ENCODE measurements at places on chromosomes 2 and 18.

DNA sequence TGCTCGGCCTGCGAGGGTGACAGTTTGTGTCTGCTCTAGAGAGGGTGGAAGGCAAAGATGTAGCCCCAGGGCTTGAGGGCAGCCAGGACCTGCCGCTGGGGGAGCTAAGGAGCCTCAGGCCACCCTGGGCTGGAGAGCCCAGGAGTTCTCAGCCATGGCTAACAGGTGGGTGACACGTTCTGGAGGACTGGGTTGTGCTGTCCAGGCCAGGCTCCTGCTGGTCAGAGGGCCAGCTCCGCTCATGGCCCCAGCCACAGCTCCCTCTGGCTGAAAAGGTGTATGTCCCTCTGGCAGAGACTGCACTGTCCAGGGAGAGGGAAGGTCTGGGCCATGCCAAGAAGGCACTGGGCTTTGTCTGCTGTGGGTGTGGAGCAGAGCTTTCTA is 19.2 kb downstream of the TMEM185B start:
- no peak for DNase-seq

GRCh38 chr2:194252127-194252526 is 1404.9 kb upstream of the SLC39A10 start:
- DNase-seq, result peak; percentile 4

GRCh38 chr2:43707255-43708015 is 31.2 kb upstream of the C1GALT1C1L start:
- peak; percentile 76 for DNase-seq

DNA sequence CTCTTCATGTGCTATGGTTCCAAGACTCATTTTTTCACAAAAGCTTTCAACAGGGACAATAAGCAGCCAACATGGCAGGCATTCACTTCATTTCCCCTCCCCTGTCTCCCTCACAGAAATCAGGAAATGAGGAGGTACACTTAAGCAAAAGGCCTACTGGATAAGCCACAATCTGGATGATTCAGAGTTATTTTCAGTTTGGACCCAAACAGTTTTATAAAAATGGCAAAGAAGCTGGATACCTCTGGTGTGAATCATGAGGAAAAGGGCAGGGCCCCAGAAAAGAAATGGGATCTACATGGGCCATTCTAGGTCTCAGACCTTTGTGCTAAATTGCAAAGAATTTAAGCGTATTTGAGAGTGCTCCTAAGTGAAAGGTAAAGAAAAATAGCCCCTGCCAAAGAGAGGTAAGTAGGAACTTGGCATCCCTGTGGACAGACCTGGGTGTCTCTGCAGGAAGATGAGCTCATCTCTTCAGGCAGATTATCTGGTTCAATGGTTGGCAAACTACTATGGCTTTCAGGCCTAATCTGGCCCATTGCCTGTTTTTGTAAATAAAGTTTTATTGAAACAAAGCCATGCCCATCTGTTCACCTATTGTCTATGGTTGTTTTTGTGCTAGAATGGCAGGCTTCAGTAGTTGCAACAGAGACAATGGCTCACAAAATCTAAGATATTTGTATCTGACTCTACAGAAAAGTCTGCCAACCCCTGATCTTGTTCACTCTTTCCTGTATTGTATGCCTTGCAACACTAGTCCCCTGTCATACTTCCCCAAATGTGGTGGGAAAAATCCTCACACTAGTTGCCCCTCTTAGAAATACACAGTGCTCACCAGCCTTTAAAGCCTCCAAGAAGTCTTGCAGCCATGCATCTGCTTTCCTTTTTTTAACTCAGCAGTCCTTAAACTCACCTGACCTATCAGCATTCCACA is 315.0 kb downstream of the ALK start:
- peak; percentile 69 for DNase-seq

GRCh38 chr2:242063436-242063835 is 193.9 kb downstream of the RTP5 start:
- no peak for DNase-seq

DNA sequence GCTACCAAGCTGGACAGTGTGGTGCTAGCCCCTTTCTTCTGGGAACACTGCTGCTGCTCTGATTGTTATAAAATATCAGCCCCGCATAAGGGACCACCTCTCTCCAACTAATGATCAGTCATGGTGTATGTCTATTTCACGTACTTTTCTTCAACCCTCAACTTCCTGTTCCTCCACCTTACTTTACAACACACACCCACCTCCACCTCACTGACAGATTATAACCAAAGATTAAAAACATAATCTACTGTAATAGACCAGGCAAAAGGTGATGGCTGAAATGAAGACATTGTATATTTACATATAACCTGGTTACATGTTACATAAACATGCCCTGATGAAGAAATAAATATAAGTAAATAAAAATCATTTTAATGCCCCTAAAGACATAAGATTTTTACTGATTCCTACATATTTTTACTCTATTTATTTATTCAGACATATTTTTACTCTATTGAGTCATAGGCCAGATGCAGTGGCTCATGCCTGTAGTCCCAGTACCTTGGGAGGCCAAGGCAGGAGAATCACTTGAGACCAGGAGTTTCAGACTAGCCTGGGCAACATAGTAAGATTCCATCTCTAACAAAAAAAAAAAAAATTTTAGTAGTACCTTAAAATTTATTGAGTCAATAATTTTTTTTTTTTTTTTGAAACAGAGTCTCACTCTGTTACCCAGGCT is 12.8 kb downstream of the STK39 start:
- DNase-seq, result no peak

- no peak for DNase-seq
Measured at GRCh38 chr2:152682663-152683062, 34.6 kb downstream of the PRPF40A start.

DNA sequence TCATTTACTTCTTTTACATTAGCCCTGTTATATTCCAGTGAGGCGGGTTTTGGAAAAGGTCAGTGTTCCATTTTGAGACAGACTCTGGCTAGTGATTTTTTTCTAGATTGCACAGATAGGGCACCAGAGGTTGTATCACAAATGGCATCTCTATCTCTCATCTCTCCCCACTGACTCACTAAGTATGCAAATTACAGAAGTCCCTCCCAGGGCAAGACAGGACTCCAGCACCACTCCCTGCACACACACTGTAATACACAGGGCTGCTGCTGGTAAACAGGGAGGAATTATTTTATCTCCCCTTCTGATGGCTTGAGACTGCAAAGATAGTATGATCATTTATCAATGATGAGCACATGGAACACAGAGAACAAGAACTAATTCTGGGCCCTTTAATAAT is 46.2 kb downstream of the AKAIN1 start:
- DNase-seq, result no peak

GRCh38 chr2:84846041-84846663 is 34.7 kb downstream of the TRABD2A start:
- DNase-seq, result peak; percentile 28

- DNase-seq, result no peak
Measured at GRCh38 chr2:175872721-175873120, 129.3 kb downstream of the LNPK start.

DNA sequence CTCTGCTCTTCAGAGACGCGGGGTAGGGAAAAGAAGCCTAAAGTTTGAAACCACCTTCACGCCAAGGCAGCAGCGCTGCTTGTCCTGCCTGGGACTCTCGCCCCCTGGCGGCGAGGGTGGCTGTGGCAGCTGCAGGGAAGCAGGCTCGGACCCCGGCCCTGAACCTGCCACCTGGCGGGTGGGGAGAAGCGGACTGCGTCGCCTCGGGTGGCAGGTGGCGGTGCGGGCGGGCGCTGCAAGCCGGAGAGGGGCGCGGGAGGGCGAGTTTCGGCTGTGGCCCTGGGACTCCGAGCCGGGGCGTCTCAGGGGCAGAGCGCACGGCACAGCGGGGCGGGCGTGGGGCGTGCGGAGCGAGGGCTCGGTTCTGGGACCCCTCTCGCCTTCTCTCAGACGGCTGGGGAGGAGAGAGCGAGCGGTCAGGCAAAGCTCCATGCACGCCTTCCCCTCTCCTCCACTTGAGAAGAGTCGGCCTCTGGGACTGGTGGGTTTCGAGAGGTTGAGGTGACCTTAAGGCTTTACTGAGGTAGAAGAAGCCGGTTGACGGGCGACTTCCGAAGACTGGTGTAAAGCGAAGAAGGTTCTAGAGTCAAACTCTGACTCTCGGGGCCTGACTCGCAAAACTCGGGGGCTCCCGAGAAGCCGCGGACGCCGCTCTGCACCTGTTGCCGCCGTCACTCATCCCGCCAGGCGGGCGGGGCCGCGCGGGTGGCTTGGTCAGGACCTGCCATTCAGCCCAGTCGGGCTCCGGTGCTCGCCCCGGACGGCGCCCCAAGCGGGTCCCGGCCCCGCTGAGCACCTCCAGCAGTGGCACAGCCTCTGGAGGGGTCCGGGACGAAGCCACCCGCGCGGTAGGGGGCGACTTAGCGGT is 1.1 kb upstream of the BOLL start:
- DNase-seq, result no peak

DNA sequence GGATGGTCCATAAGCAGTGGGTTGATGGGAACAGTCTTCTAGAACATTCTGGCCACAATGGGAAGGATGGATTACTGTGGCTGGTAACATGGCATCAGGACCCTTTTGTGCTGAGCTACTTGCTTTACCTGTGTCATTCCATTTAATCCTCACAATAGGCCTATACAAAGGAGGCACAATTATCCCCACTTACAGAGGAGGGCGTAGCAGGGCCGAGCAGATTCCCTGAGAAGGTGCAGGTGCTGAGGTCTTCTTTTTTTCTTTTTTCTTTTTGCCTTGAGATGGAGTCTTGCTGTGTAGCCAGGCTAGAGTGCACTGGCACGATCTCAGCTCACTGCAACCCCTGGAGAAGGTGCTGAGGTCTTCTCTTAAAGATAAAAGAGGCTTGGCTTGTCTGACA is 6.7 kb upstream of the LRRC30 start:
- no peak for DNase-seq

- peak; percentile 91 for DNase-seq
Measured at GRCh38 chr2:213279971-213280370, 4.3 kb upstream of the SPAG16 start.

DNA sequence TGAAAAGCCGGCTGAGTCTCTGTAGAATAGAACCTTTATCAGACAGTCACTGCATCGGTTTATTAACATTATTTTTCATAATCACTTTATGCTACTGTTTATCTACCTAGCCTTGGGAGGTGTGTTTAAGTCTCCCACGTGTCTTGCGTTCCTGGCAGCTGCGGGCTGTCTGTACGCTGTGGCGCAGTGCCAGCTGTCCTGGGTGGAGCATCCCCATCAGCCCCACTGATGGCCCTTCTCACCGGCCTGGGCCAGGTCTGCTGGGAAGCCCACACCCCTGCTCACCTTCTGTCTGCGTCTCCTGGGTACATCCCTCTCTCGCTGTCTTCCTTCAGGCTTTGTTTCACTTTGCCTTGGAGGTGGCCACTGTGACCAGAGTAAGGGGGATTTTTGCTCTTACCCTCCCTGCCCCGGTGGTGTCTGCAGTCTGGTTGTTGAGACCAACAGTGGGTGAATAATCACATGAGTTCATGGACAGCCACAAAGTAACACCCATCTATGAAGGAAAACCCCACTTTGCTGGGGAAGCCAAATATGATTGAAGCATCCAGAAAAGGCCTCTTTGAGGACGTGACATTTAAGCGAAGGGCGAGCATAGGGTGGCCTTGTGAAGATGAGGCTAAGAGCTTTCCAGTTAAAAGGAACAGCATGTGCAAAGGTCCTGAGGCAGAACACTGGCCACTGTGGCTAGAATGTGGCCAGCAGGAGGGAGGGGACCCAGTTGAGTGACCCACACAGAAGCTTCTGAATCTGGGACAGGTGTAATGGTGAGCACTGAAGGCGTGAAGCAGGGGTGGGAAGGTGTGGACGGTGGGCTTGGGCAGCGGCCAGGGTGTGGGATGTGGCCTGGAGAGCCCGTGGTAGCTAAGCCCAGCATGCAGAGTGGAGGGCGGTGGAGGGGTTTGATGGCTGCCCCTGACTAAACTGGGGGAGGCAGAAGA is 41.7 kb downstream of the RAMP1 start:
- no peak for DNase-seq

Measured in fibroblast of gingiva (primary cell).